ENCODE measurements at places on chromosomes 4 and X.

- DNase-seq, result peak; percentile 1
Measured at GRCh38 chr4:46124773-46125413, 1.0 kb upstream of the GABRG1 start.

DNA sequence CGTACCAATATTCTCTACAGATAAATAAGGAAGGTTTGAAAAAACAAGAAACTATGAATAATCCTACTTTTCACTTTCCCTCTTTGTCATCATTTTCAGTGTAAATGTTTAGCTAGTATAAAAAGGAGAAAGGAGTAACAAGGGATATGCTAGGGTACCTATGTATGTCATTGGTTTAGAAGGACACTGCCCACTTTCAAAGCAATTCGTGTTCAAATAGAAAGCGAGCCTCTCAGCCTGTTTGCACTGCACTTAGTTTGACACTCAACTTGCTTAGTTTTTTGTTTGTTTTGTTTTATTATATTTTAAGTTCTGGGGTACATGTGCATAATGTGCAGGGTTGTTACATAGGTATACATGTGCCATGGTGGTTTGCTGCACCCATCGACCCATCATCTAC lies 21.6 kb upstream of the RXFP1 start:
- DNase-seq, result no peak

- no peak for DNase-seq
Measured at GRCh38 chr4:72313121-72313520, 255.9 kb downstream of the ADAMTS3 start.

GRCh38 chrX:13658602-13659001 lies 5.7 kb downstream of the TCEANC start:
- no peak for DNase-seq

Measured in caudate nucleus (tissue), 63 donors.